ENCODE measurements at places on chromosomes 3 and 15.

DNA sequence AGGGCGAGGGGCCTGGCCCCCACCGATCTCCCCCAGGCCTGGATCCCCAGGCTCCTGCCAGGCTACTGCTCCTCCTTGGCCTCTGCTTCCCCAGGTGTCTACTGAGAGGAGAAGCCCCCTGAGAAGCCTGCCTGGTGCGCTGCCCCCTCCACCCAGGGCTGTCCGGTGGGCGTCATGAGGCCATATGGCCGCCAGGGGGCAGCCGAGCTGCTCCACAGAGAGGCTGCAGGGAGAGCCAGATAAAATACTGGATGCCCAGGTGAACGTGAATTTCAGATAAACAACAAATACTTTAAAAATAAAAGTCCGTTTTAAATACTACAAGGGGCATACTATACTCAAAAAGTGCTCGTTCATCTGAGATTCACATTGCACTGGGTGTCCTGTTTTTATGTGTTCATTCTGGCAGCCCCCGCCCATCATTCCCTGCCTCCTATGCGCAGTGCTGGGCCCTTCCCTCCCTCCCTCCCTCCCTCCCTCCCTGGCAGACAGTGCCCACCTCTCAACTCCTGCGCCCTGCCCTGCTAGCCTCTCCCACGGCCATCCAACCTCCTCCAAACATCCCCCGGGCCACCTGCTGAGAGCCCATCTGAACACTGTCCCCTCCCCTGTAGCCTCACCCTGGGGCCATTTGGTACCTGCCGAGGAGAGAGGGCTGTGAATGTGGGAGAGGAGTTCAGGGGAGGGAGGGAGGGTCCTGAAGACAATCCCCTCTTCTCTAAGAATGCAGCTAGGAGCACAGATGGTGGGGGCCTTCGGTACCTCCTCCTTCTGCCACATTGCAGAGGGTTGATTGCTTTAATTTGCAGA lies 29.6 kb downstream of the PSTPIP1 start:
- DNase-seq = no peak

DNA sequence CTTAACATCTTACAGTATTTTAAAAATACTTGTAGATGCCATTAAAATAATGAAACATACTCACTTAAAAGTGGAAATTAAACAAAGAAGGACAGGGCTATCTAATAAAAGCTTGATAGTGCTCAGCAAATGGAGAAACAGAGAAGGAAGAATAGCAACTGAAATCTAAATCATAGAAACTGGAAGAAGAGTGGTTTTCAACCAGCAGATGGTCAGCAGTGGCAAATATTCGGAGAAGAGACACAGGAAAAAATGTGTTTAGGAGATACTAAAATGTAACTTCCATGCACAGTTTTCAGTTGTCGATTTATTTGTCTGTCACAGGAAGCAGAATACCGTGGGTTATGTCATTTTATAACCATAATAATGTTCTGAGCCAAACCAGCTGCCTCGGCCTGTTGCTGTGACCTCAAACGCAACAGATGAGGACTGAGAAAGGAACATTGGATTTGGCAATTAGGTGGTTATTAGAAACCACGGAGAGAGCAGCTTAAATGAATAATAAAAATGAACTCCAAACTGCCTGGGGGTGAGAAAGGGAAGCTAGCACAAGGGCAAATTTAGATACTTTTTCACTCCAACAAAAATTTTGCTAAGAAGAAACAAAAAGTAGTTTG lies 246.6 kb upstream of the KCNMB2 start:
- DNase-seq = no peak

DNA sequence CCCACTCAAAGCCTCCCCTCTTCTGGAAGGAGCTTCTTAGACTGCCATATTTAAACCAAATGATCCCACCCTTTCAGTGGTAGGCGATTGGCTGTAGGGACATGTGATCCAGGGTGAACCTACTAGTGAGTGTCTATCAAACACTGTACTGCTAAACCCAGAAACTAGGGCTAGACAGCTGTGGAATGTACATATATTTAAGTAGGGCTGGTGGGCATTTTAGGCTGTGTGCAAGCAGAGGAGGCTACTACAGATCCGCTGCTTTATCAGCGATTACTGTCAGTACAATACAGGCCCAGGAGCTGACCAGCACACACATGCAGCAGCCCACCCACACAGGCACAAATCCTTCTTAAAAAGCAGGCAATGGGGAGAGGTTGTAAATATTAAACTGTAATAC lies 15.4 kb upstream of the LARP6 start:
- no peak for DNase-seq

- no peak for DNase-seq
These were observed 42.8 kb downstream of the GAP43 start for GRCh38 chr3:115666081-115666480.

- DNase-seq = no peak
These were observed 12.1 kb downstream of the TMPRSS7 start for GRCh38 chr3:112046599-112046998.

GRCh38 chr15:66252685-66253417 lies 699 bp downstream of the MEGF11 start:
- no peak for DNase-seq

DNA sequence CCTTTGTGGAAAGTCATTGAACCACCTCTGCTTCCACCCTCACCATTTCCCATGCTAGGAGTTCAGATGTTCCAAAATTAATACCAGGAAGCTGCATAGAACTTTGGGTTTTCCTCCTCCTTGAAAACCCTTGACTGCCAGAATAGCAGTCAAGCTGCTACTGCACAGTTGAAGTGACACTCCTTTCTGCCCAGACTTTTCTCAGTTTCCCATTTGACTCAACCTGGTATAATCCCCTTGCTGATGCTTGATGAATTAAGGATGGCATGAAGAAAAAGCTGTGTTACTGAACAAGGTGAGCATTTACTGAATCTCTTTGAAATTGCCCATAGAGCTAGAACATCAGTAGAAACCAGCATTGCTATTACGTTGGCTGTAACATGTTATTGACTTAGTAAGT lies 286.0 kb downstream of the EDEM1 start:
- no peak for DNase-seq

DNA sequence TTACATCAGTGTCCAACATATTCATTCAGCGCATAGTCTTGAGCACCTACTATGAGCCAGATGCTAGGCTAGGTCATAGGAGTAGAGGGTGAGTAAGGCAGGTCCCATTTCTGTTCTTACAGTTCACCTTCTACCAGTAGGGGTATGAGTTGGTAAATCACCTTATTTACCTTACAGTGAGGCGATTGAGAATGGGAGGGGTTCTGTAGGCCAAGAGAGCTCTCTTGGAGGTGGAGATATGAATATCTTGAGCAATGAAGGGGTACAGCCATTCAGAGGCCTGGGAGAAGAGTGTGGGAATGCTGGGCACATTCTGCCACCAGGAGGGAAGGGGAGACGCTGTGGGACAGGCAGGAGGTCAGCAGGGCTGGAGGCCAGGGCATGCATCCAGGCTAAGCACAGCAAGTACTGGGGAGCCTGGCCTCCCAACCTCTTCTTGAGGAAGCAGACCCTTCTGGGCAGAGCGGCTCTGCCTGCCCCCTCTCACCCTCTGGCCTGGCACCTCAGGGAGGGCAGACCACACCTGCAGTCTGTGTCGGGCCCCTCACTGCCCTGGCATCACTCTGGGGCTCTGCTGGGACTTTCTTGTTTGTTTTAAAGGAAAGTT lies 123.4 kb downstream of the EEFSEC start:
- DNase-seq = no peak

- DNase-seq = no peak
These were observed 17.6 kb upstream of the BOC start for GRCh38 chr3:113193719-113194118.
